ENCODE measurements at places on chromosomes 3 and 15. TPM values are rescaled to one million over a fixed set of nuclear protein-coding genes. Genes with fewer than 3 reads are reported as not detected.

The ITIH3 gene
- total RNA-seq = under 0.01 TPM

The SCN11A gene
- 0.25 TPM for total RNA-seq

The ASB14 gene
- total RNA-seq = not detected

The ARF4 gene
- total RNA-seq = 86.7 TPM

The SLC28A1 gene
- total RNA-seq = not detected

The PGBD4 gene
- 1.6 TPM for total RNA-seq

The SH2D7 gene
- total RNA-seq = not detected

The DUOXA2 gene
- not detected for total RNA-seq

The ACSBG1 gene
- under 0.01 TPM for total RNA-seq

The GLDN gene
- 13.3 TPM for total RNA-seq

The SMARCC1 gene
- total RNA-seq = 42.7 TPM

The NME9 gene
- total RNA-seq = not detected

The ADGRG7 gene
- total RNA-seq = not detected

DNA sequence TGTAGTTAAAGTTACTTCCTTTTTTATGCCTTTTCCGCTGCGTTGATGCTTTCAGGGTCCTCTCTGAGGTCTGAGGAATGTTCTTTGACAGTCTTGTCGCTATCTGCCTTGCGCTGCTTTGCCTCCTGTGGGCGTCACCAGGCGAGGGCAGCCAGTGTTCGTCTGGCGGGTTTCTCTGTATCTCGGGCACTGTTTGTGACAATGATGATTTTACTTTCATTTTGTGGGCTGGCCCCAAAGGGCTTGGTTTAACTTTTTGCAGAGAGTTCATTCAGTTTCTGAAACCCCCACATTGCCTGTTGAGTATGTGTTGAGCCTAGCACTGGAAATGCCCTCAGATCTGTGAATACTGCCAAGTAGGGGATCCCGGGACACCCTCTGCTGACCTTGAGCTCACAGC is 24.6 kb upstream of the SACM1L start:
- no peak for DNase-seq

GRCh38 chr3:46200790-46201189 is 7.3 kb downstream of the CCR1 start:
- no peak for DNase-seq

- DNase-seq = peak; percentile 77
These were observed 456.3 kb downstream of the FOXP1 start for GRCh38 chr3:71127052-71127831.

DNA sequence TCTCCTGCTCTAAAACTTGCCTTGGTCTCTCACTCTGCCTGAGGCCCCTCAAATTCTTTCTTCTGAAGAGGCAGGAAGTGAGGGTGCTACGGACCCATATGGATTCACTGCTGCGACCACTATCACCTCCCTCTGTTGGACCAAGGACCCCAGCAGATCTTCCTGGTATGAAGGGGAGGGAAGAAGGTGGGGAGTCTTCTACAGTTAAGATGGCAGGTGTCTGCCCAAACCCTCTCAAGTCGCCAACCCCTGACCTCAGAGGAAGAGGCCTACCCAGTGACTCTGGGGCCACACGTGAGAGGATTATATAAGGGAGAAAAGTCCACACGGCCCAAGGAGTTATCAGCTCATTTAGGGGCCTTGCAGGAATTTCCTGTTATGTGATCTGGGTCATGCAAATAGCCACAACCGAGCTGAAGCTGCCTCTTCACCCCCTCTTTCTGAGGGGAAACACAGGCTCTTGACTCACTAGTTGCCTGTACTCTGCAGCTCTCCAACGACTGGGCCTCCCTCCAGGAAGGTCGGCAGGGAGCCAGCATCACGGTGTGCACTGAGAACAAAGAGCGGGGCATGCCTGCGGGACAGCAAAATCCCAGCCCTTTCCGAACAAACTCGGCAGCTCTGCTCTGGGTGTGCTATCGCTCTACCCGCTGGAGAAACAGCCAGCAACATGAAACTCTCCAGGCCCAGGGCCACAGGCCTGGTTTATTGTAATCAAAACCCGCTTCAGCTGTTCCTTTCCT is 116.0 kb downstream of the XXYLT1 start:
- peak; percentile 99 for DNase-seq

DNA sequence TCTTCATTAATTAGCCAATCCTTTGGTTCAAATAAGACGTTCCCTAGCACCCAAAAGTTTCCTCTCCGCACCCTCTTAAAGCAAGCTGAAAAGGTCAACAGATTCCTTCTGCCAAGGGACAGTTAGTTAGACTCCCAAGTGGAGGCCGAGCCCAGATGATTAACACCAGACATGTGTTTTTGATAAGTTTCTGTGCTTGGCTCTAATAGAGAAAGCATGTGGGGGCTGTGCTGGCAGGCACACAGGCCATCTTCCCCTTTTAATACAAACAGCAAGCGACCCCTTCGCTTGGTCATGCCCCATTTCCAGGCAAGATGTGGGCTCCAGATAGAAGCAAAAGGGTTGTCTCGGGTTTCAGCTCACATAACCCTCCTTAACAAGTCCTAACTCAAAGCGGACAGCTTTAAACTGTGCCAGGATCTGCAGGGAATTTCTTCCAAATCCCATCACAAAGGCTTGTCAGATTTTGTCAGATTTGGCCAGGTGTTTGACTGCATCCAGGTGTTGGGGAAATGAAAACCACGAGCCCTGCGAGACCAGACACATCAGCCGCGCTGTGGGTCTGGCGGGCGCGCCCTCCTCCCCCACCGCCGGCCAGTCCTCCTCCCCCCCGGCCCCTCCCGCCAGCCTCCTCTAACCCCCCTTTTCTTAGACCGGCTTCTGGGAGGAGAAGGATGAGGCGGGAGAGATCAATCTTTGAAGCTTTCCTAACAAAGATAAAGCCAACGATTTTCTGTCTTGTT is 3.3 kb downstream of the HES1 start:
- peak; percentile 81 for DNase-seq

- DNase-seq = peak; percentile 80
These were observed 7.5 kb upstream of the ALAS1 start for GRCh38 chr3:52190294-52191074.

DNA sequence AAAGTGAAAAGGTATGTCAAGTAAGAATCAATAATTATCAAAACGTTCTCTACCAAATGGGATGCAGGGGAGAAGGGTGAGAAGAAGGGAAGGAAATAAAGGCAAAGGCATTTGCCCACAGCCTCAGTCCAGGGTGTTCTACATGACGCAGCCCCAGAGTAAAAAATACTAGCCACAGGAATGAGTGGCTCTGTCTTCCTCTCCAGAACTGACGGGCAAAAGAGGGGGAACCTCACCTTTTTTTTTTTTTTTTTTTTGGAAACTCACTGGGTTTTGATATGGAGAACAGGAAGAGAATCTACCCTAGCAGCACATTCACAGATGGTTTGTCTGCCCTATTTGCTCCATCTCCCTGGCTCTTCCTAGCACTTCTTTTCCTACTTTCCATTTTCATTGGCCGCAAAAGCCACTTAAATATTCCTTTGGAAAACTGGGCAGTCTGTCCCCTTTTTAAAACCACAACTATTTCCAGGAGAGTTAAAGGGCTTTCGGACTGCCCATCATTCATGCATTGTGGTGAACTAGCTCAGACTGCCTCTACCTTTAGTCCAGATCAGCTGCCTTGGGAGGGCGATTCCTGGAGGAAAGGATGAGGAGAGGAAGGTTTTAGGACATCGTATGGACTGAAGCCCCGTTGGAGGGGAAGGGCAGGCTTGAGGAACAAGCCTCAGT is 28.2 kb downstream of the B3GNT5 start:
- no peak for DNase-seq

- peak; percentile 36 for DNase-seq
These were observed 10.7 kb downstream of the MUC13 start for GRCh38 chr3:124923833-124924232.

GRCh38 chr3:196458063-196458462 is 25.8 kb upstream of the UBXN7 start:
- DNase-seq = no peak

DNA sequence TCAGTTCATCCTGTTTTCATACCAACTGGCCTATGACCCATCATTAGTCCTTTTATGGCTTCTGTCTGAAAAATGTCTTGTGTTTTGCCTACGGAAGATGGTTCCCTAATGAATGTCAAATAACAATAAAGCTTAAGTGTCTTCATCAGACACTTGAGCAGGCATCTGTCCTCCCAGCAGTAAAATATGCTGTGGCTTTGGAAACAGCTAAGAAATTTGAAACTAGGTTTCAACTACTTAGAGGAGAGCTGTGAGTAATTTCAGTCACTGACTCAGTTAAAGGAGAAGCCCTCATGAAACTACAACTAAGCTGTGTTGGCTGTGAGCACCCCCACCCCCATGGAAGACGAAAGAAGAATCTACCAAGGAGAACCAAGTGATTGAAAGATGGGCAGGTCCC is 409.4 kb upstream of the PPP2R3A start:
- no peak for DNase-seq

GRCh38 chr3:85316252-85316651 is 357.5 kb downstream of the CADM2 start:
- no peak for DNase-seq

- DNase-seq = no peak
These were observed 4.5 kb upstream of the MGA start for GRCh38 chr15:41655716-41656115.

DNA sequence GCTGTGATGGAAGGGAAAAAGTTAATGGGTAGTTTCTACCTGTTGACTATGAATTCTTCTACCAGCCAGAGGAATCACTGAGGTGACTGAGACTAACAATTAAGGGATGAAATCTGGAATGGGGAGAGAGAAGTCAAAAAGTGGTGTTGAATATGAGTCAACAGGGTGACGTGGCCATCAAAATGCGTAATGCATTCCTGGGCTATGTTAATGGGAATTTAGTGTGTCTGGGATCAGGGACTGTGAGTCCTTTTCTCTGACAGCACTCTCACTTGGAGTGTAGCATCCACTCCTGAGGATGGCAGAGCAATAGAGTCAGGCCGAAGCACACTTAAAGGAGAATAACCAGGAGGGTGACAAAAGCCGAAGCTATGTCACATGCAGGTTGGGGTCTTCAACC is 60.4 kb downstream of the MESD start:
- peak; percentile 60 for DNase-seq

- no peak for DNase-seq
These were observed 103.1 kb upstream of the BCL6 start for GRCh38 chr3:187848401-187848800.

- DNase-seq = no peak
These were observed 1.4 kb downstream of the ISLR start for GRCh38 chr15:74174958-74175253.

GRCh38 chr15:38539008-38539343 is 25.6 kb downstream of the RASGRP1 start:
- no peak for DNase-seq

DNA sequence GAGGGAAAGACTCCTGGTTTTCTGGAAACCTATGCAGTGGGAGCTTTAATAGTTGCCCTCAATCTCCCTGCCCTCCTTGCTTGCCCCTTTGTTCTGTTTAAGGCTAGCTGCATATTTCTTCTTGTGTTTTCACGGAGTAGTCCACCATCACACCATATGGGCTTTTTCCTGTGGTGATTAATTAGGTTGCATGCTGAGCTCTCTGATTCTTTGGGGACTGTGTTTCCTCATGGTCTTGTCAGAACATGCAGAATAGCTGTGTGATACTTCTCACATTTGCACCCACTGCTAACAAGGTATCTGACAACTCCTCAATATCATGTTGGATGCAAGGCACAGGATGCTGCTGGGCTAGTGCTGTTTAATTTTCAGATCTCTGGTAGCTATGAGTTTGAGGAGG is 139.6 kb downstream of the PTPRG start:
- DNase-seq = no peak

DNA sequence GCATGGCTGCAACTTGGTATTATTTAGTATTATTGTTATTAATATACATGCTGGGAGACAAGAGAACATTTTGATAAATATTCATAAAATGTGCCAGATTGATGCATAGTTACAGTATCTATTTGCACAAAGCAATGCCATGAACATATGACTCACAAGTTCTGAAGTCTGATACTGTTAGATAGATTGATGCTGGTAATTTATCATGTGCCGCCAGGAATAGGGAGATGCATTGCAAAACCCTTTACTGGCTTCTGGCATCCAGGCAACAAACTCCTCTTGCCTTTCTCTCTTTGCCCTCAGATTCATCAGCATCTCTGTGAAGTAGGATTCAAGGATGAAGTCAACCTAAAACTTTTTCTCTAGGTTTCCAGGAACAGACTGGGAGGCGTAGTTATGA is 41.0 kb upstream of the SLC25A26 start:
- peak; percentile 49 for DNase-seq

DNA sequence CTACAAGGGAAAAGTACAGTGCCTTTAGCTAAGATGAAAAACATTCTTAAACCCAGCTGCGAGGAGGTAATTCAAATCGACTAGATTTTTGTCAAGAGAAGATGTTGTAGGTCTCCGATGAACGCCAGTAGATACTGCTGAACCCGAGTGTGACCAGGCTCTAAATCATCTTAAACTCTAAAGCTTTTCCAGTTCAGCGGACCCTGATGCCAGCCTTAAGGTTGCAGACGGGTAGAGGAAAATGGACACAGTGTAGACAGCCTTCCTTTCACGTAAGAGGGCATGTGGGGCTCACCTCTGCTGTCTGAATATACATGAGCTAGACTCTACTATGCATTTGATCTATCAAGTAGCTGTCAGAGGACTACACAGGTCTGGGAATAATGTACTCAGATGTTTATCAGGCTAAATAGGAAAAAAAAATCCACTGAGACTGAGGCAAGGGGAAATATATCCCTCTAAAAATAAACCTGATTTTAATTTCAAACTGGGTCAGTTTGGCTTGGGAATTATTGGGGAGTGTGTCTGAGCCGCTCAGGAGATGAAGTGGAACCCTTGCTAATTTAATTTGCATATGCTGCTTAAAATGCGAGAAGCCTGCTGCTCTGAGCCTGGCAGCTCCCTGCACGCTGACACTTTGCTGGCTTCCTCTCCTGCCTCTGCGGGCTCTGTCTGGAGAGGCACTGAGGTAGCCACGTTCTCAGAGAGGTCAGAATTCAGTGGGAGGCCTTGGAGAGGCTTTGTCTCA is 151.9 kb downstream of the CADPS start:
- DNase-seq = no peak

- peak; percentile 57 for DNase-seq
These were observed 30.4 kb downstream of the ZNF609 start for GRCh38 chr15:64490598-64491259.

GRCh38 chr3:13513051-13513912 is 33.2 kb downstream of the HDAC11 start:
- peak; percentile 68 for DNase-seq

DNA sequence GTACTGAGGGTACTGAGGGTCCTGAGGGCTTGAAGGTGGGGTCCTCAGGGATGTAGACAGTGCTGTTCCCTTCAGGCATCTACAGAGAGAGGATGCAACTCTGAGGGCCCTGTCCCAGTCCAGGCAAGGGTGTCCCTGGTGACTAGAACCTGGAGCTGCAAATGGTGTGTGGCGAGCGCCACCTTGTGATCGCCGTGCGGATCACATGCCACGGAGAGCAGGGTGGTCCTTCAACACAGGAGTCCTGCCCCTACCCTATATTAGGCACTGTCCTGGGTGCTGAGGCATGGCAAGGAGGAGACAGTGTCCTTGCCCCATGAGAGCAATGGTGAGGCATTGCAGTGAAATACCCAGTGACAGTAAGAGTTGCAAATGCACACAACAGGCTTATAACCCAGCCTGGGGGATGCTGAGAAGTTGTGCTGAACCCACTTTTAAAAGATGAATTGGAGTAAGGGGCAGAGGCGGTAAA is 23.6 kb downstream of the RHCG start:
- peak; percentile 52 for DNase-seq

- DNase-seq = no peak
These were observed 494.6 kb downstream of the NTRK3 start for GRCh38 chr15:87761736-87762509.

GRCh38 chr3:108416111-108416869 is 94.1 kb downstream of the MYH15 start:
- DNase-seq = no peak
